Muscle of leg (tissue), 16 donors: ENCODE measurements at places on chromosomes 13 and 19. TPM values are rescaled to one million over a fixed set of nuclear protein-coding genes. Genes with fewer than 3 reads are reported as not detected.

Gene ADM5
- 1.5 TPM for polyA plus RNA-seq

Gene PSG6
- polyA plus RNA-seq: 0.12 TPM

DNA sequence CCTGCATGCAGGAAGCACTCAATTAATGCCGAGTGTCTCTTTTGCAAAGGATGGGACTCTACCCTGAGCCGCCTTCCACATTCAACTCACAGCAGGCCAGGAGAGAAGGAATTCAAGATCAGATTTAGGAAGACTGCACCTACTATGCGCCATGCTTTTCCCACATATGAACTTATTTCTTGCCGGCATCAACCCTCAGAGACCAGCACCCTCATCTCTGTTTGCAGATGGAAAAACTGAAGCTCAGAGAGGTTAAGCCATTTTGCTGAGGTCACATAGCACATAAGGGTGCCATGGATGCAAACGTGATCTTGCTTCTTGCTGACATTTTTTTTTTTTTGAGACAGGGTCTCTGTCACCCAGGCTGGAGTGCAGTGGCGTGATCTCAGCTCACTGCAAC is 14.2 kb upstream of the SEMA6B start:
- no peak overlapping the region for H3K27ac ChIP-seq
- H3K4me1 ChIP-seq: peaks cover 33% of the 10 kb centered on the region
- DNase-seq: no peak
- peaks cover 3% of the 10 kb centered on the region for H3K36me3 ChIP-seq
- no peak overlapping the region for H3K4me3 ChIP-seq

GRCh38 chr19:11434703-11435056 is 241 bp downstream of the ODAD3 start:
- H3K27ac ChIP-seq: peak overlapping the region; percentile 84
- DNase-seq: no peak
- peak overlapping the region; percentile 85 for H3K4me3 ChIP-seq
- peaks cover 25% of the 10 kb centered on the region for H3K36me3 ChIP-seq
- H3K4me1 ChIP-seq: peaks cover 14% of the 10 kb centered on the region
- H3K27me3 ChIP-seq: no peaks in the 10 kb centered on the region

DNA sequence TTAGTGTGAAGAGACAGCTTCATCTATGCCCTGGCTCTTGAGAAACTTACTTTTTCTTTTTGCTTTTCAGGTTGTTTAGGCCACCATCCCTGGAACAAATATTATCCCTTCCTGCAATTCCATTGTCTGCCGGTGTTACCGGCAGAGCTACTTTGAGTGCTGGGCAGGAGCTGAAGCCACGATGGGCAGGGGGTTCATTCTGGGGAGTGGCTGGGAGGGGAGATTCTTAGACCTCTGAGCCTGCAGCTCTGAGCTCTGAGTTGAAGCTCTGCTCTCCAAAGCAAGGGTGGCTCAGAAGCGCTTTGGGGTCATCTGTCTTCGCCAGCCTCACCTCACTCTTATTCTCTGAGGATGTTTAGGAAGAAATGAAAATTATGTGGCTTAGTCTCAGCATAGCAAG is 1066.6 kb upstream of the SLC10A2 start:
- H3K27ac ChIP-seq: no peak overlapping the region
- H3K4me1 ChIP-seq: no peaks in the 10 kb centered on the region
- no peaks in the 10 kb centered on the region for H3K27me3 ChIP-seq
- no peak for DNase-seq
- H3K36me3 ChIP-seq: no peaks in the 10 kb centered on the region
